ENCODE measurements at places on chromosomes 2 and 18.

- no peak for DNase-seq
Measured at GRCh38 chr18:49813069-49813318, 339 bp downstream of the ACAA2 start.

DNA sequence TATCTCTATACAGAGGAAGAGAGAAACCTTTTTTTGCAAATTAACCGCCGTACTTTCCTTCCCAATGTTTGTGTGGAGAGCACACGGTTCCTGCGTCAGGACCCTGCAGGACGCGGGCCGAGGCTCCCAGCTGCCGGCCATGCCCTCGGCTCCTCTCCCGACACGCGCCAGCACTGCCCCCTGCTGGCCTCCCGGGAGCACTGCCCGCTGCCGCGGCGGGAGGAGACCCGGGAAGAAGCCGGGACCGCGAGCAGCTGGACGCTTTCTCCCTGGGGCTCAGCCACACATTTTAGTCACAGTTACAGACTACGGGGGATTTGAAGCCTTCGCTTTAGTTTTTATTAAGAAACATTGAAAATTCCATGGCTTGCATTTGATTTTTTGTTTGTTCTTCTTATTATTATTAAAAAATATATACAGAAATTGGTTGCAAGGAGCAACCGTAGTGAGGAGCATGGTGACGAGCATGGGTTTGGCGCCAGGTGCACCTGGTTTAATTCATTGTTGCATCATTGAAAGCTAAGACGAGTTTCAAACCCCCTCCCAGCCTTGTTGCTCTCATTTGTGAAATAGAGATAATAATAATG, 401.2 kb downstream of the GALR1 start:
- DNase-seq, result peak; percentile 8

DNA sequence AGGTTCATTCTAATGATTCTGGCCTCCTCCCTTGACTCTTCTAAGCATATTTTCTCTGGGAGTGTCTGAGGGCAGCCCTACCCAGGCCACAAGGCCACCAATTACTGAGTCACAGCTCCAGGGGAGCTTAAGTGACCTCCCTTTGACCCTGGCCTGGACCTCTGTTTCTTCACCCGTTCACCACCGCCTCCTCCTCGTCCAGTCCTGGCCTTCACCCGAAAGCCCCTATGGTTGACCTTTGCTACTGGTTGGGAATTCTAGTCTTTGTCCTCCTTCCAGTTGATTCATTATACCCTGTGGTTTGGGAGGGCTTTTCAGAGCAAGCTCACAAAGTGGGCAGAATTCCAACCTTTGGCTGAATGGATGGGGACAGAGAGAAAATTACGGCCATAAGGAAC, 72.6 kb downstream of the NRP2 start:
- no peak for DNase-seq

DNA sequence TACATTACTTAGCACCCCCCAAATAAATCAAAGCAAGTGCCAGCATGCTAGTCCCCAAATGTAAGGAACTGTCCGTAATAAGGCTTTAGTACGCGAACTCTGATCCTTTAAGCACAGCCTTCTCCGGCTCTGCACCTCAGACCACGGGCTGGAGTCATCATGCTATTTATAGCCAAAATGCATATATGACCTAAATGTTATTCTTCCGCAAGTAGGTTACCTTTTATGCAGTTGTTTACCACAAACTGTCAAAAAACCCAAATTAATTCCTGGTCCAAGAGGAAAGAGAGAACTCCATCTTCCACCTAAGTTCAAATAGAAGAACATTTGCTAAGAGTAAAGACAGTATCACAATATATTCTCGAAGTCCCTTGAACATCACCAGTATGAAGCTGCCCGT, 42.7 kb downstream of the ZNF516 start:
- DNase-seq, result no peak

- DNase-seq, result no peak
Measured at GRCh38 chr2:26898480-26899078, 50.6 kb downstream of the DPYSL5 start.

- DNase-seq, result no peak
Measured at GRCh38 chr2:14451312-14451711, 181.2 kb upstream of the LRATD1 start.

GRCh38 chr2:210269148-210269547, 43.9 kb upstream of the ACADL start:
- no peak for DNase-seq

DNA sequence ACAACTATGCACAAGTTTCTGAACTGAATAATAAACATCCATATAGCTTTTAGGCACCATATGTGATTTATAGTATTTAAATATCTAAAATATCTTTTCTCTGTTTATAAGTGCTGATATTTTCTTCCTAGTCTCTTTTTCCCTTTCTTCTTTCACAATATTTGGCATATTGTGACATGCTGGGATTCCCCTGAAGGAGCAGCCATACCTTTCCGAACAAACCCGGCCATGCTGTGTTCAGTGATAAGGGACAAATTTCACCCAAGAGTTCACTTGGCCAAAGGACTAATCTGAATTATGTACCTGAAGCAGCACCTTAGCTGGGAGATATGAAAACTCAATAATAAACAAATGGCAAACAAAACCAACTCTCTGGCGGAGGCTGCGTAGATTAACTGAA, 250.8 kb downstream of the RDH14 start:
- no peak for DNase-seq
